ENCODE measurements at places on chromosomes 6 and 20. TPM values are rescaled to one million over a fixed set of nuclear protein-coding genes. Genes with fewer than 3 reads are reported as not detected.

DNA sequence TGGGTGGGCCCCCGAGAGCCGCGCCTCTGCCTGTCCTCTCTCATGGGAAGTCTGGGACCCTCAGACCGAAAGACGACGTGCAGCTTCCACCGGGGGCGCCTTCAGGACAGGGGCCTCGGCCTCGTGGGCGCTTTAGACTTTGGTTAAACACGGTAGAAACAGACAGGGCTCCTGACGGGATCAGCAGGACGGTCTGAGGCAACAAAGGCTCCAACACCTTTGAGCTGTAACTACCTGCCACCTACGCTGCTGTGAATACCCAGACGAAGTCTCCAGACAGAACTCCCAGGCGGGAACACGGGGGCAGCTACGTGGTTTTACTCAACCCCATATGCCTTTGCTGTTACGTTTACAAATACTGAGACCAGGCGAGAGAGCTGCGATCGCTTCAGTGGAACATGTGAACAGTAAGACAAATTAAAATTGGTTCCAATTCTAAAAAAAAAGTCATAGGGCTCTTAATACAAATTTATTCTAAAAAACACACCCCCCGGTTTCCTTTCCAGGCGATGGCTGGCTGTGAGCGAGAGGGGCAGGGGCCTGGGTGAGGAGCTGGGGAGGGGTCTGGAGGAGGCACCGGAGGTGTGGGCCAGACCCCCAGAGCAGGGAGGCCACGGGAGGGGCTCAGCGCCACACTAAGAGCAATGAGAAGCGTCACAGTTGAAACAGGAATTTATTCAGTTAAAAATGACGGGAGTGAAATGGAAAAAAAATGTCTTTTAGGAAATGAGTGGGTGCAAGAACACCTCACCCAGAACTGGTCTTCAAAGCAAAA, 453.2 kb downstream of the QKI start:
- DNase-seq: no peak

- DNase-seq: no peak
Observed at GRCh38 chr6:107832151-107833056, 8.3 kb upstream of the SCML4 start.

Gene PBOV1
- polyA plus RNA-seq: not detected

Gene MYLK4
- polyA plus RNA-seq: 0.42 TPM

DNA sequence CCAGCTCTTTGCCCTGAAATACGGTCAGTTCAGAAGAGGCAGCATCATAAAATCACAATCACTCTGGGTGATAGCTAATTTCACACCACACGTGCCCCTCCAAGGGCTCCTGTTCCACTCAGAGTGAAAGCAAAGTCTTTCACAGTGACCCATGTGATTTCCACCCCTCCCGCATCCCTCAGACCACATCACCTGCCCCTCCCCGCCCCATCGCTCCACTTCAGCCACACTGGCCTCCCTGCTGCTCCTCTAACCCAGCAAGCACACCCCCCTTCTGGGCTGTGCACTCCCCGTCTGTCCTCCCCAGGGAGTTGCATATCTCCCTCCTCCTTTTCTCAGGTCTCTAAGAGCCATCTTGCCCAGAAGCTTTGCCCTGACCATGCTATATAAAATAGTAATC, 74.5 kb downstream of the PSMG4 start:
- no peak for DNase-seq
